Stimulated activated CD4-positive, alpha-beta T cell treated with anti-CD3 and anti-CD28 coated beads, Interleukin-1b, Interleukin-23, amount 100 ng/mL, for 1 hour (primary cell): ENCODE measurements at places on chromosomes 1 and 21.

DNA sequence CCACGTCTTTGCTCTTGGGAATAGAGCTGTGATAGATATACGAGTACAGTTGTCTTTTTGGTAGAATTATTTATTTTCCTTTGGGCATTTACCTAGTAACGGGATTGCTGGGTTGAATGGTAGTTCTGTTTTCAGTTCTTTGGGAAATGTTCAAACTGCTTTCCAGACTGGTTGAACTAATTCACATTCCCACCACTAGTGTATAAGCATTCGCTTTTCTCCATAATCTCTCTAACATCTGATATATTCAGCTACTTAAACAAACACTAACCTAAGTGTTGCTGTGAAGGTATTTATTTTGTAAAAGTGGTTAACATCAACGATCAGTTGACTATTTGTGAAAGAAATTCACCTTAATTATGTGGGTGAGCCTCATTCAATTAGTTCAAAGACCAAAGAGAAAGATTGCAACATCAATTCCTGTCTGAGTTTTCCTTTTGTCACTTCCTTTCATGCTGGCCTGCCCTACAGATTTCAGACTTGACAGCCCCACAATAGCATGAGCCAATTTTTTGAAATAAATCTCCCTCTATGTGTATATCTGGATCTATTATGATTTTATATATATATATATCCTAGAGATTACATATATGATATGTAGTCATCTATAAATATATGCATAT lies 26.7 kb upstream of the DUSP10 start:
- DNase-seq, result no peak

GRCh38 chr1:227167276-227168101 lies 150.8 kb downstream of the CDC42BPA start:
- DNase-seq, result no peak

DNA sequence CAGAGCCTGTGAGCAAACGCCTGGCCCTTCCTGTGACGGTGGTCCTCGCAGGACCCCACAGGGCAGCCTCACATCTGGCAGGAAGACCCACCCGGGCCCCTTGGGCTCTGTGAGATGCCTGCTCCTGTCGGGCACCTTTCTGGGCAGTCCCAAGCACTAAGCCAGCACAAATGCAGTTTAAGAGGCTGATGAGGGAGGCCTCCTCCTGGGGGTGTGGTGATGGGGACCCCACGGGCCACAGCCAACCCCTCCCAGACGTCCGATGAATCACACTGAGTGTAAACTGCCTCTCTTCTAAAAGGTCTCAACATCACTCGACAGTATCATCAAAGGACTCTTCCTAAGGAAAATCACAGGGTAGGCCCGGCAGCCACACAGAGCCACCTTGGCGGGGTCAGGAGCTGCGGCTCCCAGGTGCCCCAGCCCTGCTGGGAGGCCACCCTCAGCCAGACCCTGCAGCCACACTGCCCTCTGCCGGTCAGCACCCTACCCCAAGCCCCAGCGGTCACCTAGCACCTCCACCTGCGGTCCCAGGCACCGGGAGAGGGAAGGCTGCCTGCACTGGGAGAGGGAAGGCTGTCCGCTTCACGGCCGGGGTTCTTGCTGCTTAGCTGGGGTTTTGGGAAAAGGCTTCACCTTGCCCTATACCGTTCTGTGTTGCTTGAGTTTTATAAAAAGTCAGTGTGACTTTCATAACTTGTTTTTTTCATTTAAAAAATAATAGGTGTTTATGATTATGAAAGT lies 3.9 kb upstream of the PRKCZ start:
- no peak for DNase-seq

DNA sequence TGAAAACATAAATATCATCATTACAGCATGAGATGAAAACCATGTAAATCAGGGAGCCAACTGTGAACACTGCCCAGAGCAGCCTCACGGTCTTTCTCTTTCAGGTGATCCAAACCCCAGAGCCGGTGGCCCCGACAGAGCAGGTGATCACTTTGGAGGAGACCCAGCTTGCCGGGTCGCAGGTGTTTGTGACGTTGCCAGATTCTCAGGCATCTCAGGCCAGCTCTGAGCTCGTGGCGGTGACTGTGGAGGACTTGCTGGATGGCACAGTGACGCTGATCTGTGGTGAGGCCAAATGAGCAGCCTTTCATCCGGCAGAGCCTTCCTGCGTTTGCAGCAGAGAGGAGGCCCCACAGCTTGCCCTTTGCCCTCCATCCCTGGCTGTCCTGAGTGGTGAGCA lies 37.2 kb upstream of the EPHA8 start:
- no peak for DNase-seq

- DNase-seq, result no peak
These were observed 8.9 kb upstream of the LAX1 start for GRCh38 chr1:203756036-203756435.

GRCh38 chr1:177185209-177185608 lies 14.5 kb downstream of the BRINP2 start:
- no peak for DNase-seq
